ENCODE measurements at places on chromosomes 6 and 20.

DNA sequence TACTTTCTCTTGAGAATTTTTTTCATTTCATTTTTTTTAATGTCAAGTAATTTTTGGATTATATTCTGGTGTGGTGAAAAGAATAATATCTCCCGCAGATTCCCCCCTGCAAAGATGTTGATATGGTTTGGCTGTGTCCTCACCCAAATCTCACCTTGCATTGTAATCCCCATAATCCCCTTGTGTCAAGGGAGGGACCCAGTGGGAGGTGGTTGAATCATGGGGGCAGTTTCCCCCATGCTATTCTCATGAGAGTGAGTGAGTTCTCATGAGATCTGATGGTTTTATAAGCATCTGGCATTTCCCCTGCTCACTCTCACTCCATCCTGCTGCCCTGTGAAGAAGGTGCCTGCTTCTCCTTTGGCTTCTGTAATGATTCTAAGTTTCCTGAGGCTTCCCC lies 58.7 kb upstream of the PMEPA1 start:
- no peak for DNase-seq

GRCh38 chr6:93423542-93423941 lies 4.2 kb upstream of the EPHA7 start:
- peak; percentile 65 for DNase-seq

- DNase-seq: no peak
Observed at GRCh38 chr20:42714298-42715141, 475.2 kb downstream of the PTPRT start.

- no peak for DNase-seq
Observed at GRCh38 chr6:72739368-72739779, 117.5 kb downstream of the KCNQ5 start.

DNA sequence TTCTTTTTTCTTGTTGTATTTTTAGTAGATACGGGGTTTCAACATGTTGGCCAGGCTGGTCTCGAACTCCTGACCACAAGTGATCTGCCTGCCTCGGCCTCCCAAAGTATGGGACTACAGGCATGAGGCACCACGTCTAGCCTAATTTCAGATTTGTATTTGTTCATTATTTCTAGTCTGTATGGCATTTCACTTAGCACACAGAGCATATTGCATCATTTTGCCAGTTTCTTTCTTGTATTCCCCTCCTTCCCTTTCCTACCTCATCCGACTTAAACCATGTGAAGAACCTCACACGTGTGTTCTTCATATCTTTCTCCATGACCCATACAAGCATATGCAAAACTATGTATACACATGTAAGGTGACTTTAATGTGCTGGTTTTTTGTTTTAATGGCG lies 470.0 kb downstream of the CBLN4 start:
- no peak for DNase-seq

DNA sequence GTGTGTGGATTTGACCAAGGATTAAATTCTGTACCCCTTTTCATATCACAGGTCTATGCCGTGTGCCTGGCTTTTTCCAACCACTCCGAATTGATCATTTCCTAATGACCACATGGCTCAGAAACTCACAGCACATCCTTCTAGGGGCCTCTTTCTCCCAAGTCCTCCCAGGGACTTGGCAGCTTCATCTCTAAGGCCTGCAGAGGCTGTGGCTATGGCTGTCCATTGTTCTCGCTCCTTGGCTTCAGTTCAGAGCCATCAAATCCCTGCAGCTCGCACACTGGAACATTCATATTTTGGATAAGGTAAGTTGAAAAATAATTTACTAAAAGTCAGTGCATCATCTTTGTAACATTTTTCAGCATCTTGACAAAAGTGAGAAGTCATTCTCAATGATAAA lies 497.2 kb upstream of the CDH4 start:
- no peak for DNase-seq

DNA sequence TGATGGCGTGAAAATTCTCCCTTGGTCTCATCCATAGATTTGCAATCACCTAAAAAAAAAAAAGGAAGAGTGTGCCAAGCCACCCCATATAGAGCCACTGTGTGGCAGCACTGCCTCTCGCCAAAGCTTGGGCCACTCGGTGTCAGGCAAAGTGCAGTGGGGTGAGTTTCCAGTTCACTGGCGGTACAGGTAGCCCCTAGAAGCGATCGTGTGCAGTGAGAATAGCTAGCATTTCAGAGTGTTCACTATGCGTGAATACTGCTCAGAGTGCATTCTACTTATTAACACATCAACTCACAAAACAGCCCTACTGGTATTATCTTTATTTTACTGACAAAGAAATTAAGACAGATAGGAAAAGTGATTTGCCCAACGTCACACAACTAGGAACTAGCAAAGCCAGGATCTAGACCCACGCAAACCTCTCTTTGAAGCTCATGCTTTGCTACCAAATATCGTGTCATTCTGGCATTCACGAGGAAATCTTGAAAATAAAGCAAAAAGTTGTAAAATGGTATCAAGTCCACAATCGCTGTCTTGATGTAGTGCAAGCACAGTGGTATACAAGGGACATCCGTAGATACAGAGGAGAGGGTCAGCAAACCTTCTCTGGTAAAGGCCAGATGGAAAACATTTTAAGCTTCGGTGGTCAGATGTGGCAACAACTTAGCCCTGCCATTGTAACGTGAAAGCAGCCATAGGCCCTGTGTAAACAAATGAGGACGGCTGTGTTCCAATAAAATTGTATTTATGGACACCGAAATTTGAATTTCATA lies 10.4 kb upstream of the GCNT2 start:
- peak; percentile 65 for DNase-seq

DNA sequence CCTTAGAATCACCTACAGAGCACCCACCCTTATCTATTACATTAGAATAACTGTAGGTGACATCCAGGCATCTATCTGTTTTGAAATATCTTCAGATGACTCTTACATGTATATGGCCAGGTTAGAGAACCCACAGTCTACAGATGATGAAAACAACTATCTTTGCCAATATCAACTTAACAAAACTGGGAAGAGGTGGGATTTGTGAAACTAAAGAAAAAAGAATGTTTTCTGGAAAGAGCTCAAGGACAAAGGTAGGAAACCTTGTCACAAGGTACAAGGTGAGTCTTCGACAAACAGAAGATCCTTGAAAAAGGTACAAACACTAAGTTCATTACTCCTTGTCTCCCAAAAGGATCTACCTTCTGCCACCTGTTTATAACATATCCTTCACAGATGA lies 47.0 kb upstream of the DST start:
- no peak for DNase-seq

GRCh38 chr6:160509610-160510009 lies 154.5 kb downstream of the LPA start:
- no peak for DNase-seq

- no peak for DNase-seq
Observed at GRCh38 chr6:64334636-64335035, 699.0 kb downstream of the PHF3 start.

- no peak for DNase-seq
Observed at GRCh38 chr20:7500231-7500663, 440.0 kb downstream of the HAO1 start.

DNA sequence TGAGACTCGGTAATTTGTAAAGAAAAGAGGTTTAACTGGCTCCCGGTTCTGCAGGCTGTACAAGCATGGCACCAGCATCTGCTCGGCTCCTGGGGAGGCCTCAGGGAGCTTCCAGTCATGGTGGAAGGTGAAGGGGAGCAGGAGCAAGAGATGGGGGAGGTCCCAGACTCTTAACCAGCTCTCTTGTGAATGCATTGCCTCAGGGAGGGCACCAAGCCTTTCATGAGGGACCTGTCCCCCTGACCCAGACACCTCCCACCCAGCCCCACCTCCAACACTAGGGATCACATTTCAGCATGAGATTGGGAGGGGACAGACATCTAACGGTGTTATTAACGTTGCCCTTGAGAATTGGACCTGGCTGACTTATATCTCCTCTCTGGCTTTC lies 68.6 kb downstream of the PTPN1 start:
- DNase-seq: no peak

GRCh38 chr6:170097505-170098427 lies 193.1 kb downstream of the DLL1 start:
- DNase-seq: no peak

GRCh38 chr20:59788196-59788735 lies 145.2 kb downstream of the SYCP2 start:
- no peak for DNase-seq

DNA sequence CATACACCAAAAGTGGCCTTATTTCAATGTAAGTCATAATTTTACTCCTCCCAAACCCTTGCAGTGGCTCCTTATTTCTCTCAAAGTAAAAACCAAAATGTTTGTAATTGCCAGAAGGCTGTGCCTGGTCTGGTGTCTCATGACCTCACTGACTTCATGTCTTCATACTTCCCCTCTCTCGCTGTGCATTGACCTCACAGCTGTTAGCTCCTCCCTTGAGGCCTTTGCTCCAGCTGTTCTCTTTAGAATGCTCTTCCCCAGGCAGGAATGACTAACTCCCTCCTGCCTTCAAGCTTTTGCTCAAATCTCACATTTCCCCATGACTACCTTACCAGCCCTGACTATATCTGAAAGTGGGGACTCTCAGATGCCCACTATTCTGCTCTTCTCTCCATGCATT lies 83.3 kb downstream of the MTFR2 start:
- DNase-seq: no peak

DNA sequence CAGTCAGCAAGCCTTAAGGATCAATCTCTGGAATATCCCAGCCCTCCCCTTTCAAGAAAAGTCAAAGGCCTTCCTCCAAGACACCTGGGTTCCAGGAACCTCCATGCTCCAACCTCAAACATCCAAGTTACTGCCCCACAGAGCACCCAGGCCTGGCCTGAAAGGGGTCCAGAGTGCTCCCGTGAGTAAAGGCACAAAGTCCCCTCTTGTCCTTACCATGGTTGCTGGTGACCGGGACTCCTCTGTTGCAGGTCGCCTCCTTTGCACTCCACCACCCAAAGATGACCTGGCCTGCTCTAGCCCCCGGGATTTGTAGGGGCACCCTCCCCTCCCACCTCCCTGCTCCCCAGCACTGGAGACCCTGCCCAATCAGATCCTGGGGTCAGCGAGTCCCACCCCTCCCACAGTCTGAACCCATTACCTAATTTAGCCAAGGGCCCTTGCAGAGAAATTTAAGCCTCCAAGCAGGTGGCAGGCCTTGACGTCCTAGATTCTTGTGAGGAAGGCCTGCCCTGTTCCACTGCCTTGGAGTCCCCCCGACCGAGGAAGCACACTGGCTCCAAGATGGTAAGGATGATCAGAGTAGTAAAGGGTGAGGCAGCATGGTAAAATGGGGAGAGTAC lies at the start of gene TNNC2:
Gene TNNC2 (minus strand): TSS at position 283 of the 623 bp plus-strand sequence. CDS start 64 bp downstream, at position 219.
- no peak for DNase-seq

GRCh38 chr6:130655586-130655985 lies 171.6 kb upstream of the SMLR1 start:
- no peak for DNase-seq

DNA sequence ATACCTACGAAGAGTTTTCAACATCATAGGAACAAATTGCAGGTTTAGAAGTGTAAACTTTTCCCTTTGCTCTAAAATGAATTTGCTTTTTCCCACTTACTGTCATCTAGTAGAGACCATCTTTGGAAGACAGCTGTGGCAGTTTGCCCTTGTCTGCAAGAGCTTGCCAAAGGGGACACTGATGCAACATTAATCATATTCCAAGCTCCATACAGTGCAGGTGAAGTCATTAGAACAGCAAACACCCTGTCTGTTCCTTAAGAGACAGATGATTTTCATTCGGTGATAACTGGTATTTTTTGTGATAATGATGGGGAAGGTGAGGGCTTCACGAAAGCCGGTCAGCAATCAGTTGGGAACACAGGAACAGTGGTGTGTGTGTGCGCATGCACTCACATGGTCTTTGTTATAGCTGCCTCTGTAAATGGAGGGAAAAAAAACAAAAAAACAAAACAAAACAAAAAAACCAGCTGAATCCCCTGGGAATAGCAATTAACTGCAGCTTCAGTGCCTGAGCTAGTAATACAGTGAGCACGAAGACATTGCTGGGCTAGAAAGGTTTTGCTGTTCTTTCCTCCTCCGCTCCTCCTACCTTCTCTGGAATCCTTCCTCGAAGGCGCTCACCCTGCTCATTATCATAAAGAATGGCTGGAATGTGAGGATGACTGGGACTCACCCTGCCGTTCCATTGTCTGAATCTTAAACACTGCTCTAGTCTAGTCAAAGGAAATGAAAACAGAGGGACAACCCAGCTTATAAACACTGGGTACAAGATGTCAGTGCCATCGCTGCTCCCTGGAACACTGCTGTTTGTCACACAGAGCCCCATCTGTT lies 35.2 kb upstream of the KIF13A start:
- DNase-seq: no peak

DNA sequence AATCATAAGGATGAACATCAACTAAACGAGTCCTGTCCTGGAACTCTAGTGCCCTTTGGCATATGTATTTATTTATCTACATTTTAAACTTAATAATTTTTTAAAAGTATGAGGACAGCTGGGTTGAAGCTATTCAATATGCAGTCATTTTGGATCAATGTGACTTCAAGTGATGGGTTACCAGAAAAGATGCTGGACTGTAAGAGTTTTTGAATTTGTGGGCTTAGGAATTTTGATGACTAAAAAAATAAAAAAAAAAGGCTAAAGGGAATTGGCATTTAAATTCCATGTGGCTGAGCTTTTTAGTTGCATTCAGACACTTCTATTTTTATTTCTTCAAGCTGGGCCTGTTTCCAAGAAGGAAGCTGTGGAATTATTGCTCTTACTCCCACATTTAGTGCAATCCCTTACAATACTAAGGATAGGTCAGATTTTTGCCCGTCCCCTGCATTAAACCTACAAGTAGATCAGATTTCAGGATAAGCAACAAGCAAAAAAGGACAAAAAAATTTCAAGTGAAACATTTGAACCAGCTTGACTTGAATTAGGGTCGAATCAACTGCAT lies 704.2 kb upstream of the CITED2 start:
- no peak for DNase-seq

DNA sequence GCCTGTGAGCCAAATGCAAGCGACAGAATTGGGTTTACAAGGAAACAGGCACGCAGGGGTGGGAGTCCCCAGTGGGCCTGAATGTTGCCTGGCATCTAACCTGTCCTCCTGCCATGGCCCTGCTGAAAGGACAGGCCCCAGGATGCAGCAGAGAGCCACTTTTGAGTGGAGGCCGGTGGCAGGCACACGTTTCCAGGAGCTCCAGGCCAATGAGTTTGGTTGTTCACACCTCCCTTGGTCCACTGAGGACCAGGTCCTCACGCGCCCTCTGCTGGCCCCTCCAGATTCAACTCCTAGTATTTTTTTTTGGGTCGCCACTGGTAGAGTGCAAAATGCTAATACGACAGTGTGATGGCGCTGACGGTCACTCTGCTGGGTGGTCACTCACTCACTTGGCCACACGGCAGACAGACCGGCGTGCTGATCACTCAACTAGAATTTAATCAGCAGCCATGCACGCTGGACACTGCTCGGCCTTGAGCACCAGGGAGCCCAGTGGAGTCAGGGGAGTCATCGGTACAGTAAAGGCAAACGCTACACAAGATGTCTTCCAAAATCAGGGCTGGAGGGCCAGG lies 81.7 kb upstream of the NFATC2 start:
- peak; percentile 70 for DNase-seq

- DNase-seq: no peak
Observed at GRCh38 chr20:11080010-11080409, 406.2 kb upstream of the JAG1 start.

All from MM.1S (cell line).